T-helper 1 cell (primary cell): ENCODE measurements at places on chromosomes 12 and 14.

DNA sequence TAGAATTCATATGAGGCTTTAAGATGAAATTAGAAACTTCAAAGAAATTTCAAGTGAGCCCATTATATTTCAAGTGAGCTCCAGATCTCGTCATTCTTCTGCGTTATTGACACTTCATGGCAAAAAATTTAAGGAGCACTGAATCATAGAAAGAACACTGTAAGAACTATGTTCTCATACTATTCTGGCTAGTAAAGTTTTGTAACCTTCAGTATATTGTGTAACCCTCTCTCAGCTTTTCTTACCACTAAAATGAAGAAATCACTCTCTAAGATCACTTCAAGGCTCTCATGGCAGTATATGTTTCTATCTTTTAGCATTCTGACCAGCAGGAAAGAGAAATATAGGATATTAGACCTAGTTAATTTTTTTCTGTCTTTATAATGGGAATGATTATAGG is 6.3 kb downstream of the GPHN start:
- DNase-seq, result no peak

DNA sequence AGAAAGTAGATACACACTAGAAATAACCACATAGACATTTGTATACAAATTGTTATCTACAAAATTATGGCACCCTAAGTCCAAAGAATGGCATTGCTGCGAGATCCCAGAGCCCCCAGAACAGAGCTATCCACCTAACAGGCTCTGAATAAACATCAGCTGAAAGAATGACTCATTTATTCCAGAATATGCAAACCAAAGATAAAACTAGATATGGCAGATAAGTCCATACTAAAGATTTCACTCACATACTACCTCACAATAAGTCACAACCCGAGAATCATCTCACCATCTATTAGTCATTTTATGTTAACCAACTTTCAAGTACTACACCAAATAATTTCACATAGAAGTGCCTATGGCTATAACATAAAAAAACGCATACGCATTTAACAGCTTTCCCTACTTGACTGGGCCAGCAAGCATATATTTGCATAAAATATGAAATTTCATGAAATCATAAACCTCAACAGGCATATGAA is 5.6 kb downstream of the CNIH1 start:
- DNase-seq, result no peak

GRCh38 chr12:113220593-113221180 is 577 bp upstream of the TPCN1 start:
- DNase-seq, result no peak

DNA sequence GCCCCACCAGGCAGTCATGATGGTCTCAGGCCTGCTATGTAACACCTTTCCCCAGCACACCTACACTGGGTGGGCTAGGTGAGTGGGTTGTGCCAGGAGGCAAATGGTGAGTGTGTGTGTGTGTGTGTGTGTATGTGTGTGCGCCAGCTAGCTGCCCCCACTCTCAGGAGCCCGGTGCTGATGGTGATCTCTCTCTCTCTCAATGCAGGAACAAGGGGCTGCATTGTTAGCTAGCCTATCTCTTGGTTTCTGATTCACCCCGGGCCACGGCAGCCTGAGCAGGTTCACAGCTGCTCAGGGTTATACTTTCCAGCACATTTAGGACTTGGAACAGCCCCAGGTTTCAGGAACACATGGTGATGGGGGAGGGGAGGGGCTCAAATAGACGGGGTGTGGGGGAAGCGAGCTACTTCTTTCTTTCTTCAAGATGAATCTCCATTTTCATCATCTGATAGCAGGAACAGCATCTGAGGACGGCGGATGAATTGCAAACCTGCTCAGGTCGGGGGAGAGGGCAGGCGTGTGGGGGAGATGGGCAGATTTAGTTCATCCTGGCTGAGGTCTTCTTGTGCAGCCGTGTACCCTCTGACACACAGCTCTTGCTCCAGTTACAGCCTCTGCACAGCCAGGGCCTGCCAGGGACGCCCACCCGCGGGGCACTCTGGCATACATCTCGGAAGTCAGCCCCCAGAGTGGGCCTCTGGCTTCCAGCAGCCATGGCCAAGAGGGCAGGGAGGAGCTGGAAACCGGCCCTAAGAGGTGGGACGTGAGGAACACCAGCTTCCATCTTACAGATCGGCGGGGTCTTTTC is 137.6 kb downstream of the ZFP36L1 start:
- DNase-seq, result no peak

DNA sequence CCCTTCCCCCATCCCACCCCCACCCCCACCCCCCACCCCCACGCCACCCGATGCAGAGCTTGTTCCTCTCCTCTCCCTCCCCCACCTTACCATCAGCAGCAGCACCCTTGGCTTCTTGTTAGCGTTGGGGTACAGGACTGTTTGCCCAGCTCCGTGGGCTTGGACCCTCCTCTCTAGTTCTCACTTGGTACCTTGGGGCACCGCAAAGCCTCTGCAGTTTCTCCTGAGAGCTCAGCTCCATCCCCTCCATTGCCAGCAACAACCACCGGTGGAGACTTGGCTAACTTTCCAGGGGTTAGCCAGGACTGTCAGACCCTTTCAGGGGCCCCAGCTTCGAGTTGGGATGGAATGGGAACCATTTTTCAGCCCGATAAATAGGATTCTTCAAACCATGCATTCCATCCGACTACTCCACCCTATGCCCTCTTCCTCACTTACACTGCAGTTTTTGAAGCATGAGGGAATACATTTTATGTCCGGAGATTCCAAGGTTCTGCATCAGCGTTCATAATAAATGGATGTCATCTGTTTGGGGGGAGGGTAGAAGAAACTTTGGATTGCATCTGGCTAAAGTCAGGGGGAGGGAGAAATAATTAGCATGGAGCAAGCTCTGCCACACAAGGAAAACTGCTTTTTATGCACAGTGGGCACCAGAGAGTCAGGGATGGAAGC is 1.1 kb downstream of the SCN8A start:
- no peak for DNase-seq

GRCh38 chr12:76113800-76114757 is 29.6 kb upstream of the NAP1L1 start:
- DNase-seq, result no peak

DNA sequence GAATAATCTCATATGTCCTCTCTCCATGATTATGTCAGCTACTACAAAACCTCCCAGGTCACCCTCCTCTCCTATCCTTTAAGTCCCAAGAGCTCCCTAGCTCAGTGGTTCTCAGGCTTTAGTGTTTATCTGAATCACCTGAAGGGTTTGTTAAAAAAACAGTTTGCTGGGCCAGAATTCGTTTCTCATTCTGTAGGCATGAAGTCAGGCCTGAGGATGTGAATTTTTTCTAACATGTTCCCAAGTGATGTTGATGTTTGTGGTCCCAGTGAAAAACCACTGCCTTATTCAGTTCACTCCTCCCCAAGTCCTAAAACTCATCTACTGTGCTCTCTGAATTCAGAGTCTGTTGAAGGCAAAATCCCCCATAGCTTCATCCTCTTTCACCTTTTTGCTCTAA is 241.4 kb downstream of the ETNK1 start:
- DNase-seq, result no peak

- no peak for DNase-seq
Measured at GRCh38 chr12:1830401-1830845, 10.1 kb downstream of the LRTM2 start.

DNA sequence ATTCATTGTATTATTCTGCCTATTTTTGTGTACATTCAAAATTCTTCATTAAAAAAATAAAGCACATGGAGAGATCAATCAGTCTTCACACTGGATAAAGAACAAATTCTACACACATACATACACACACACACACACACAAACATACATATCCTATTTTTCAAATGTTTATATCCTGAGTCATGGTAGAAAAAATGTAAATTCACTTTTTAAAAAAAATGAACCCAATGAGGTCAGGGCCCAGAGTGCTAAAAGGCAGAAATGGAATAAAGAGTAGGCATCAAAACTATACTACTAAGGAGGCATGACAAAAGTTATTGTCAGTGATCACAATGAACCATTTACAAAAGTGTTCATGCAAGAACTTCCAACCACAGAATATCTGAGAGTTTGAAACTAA is 17.3 kb downstream of the GALC start:
- no peak for DNase-seq

DNA sequence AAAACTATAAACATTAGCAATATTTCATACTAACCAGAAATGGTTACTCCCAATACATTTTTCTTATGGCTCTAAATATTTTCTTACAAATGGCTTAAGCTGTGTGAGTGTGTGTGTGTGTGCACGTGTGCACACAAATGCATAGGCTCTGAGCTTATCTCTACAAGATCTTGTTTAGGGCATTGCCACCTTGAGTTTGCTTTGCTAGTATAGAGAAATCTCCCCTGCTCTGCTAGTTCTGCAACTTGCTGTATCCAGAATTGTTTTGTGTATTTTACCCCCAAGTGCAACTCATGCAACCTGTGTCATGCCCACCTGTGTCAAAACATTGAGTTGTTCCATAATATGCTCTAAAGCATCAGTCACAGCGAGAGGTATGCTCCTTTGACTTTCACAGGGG is 72.5 kb upstream of the DUSP6 start:
- no peak for DNase-seq

GRCh38 chr12:69658203-69658602 is 40.9 kb downstream of the BEST3 start:
- no peak for DNase-seq

GRCh38 chr12:3523058-3523457 is 32.1 kb downstream of the PRMT8 start:
- no peak for DNase-seq

DNA sequence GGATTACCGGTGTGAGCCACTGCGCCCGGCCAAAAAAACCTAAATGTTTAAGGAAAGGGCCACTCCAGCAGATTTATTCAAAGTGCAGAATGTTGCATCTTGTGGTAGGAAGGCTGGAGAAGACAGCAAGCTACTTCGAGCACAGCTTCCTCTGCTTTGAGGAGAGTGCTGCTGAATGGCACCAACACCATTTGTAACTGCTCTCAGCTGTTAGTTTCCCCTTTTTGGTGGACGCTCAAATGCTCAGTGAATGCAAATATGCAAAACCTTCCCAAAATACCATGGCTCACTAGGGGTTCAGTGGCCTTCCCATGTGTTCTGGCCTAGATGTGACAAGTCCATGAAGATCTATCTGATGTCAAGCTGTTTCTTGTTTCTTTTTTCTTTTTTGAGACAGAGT is 2.9 kb upstream of the TDRD9 start:
- no peak for DNase-seq

- DNase-seq, result no peak
Measured at GRCh38 chr12:92673756-92674155, 29.0 kb upstream of the PLEKHG7 start.

DNA sequence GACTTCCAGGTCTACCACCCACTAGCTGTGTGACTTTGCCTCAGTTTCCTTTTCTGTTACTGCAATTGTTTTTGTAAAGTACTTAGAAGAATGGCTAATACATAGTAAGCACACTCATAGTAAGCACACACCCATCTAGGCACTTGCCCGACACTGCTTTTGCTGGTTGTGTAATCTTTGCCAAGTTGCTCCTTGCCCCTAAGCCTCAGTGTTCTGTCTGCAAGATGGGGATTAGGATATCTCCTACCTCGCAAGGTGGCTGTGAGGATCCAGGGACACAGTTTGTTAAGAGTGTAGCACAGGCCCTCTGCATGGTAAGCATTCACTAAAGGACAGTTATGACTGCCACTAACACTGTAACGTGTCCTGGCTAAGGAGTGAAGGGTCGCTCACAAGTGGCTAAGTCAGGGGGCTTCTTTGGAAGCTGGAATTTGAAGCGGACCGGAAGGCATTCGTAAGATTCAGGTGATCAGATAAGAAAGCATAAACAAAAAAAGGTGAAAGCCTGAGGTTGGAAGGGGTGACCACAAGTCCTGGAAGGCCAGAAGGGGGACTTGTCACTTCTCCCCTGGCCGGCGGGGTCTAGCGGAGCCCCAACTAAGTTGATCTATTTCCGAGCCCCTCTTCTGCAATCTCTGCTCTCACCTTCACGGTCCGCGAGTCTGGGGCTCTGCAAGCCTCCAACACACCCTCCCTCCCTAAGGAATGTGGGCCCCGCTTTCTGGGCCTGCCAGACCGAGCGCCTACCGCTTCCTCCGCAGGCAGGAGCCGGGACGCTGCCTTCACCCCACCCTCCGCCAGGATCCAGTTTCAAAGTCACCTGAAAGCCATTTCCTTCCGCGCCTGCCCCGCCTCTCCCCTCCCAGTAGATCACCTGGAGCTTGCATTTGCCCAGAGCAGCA is 1.5 kb upstream of the PLEKHG3 start:
- DNase-seq, result peak; percentile 39

GRCh38 chr12:27807063-27807703 is 27.1 kb upstream of the MANSC4 start:
- no peak for DNase-seq

DNA sequence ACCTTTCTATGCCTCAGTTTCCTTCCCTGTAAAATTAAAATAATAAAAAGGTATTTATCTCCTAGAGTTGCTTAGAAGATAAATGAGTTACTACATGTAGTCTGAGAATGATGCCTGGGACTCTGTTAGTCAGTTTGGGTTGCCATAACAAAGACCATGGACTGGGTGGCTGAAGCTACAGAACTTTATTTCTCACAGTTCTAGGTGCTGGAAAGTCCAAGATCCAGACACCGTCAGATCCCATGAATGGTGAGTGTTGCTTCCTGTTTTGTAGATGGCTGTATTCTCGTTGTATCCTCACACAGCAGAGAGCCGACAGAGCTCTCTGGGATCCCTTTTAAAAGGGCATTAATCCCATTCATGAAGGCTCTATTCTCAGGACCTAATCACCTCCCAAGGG is 64.0 kb upstream of the LTA4H start:
- no peak for DNase-seq

DNA sequence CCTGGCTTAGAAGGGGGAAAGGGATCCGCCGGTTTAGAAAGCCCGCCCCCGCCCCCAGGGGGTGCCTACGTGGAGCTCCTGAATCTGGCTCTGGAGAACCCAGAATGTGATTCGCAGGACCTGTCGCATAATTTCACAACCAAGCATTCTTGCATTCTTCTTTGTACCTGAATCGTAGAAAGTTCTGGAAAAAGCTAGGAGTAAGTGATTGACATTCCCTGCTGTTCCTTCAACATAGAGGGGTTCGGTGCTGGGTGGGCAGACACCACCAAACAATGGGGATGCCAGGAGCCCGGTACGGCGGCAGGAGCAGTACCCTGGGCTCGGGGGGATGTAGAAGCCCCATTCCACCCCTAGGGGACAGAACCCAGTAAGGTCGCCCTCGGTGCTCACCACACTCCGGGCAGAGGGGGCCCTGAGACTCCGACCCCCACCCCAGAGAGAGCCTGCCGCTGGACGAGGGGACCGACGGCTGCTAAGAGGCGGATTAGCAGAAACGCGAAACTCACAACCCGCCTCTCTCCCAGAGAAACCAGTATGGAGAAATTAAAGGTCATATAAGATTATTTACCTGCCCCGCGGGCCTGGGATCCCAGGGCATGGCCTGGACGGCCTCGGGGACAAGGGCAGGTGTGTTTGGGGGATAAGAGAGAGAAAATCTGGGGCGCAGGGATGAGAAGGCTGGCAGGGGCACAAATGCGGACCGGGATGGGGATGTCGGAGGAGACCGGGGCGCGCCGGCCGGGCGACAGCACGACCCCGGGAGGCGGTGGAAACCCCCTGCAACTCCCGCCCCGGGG is 520 bp downstream of the CSRP2 start:
- no peak for DNase-seq

DNA sequence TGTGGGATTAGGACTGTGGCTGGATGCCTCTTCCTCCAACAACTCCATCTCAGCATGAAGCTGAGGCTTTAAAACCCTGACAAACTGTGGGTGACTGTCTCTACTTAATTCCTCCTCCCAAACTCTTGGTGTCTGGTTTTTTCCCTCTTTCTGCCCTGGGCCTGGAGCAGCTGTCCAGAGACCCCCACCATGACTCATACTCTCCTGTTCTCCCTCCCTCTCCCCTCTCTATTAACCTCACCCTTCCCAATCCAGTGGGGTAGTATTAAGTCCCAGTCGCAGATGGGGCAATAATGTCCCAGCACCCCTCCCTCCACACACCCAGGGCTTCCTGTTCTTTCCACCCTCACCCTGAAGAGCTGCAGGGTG is 2.0 kb upstream of the DNAJC14 start:
- DNase-seq, result no peak
